Kidney capillary endothelial cell (primary cell): ENCODE measurements at places on chromosomes 5 and 9.

GRCh38 chr9:116238225-116238624 is 84.6 kb downstream of the PAPPA start:
- DNase-seq: no peak

GRCh38 chr9:74644023-74644422 is 146.9 kb downstream of the RORB start:
- no peak for DNase-seq

- no peak for DNase-seq
Measured at GRCh38 chr5:154334406-154335064, 111.3 kb upstream of the SAP30L start.

- no peak for DNase-seq
Measured at GRCh38 chr9:5552301-5552700, 42.0 kb downstream of the PDCD1LG2 start.

GRCh38 chr9:131181091-131181681 is 55.8 kb downstream of the NUP214 start:
- no peak for DNase-seq

DNA sequence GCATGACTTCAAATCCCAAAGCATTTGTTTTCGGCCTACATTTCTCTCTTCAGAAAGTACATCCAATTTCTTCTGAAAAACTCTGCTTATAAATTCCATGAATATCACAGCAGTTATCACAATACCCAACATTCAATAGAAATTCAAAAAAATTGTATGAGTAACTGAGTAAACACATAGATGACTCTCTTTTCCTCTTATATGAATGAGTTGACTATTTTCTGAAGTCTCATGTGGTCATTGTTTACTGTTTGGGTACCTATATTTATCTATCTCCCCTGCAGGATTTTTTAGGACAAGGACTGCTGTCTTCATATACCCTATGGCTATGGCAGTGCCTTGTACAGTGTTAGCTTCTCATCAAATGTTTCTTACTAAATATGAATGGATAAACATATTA is 157.1 kb downstream of the HTR1A start:
- DNase-seq: peak; percentile 1

DNA sequence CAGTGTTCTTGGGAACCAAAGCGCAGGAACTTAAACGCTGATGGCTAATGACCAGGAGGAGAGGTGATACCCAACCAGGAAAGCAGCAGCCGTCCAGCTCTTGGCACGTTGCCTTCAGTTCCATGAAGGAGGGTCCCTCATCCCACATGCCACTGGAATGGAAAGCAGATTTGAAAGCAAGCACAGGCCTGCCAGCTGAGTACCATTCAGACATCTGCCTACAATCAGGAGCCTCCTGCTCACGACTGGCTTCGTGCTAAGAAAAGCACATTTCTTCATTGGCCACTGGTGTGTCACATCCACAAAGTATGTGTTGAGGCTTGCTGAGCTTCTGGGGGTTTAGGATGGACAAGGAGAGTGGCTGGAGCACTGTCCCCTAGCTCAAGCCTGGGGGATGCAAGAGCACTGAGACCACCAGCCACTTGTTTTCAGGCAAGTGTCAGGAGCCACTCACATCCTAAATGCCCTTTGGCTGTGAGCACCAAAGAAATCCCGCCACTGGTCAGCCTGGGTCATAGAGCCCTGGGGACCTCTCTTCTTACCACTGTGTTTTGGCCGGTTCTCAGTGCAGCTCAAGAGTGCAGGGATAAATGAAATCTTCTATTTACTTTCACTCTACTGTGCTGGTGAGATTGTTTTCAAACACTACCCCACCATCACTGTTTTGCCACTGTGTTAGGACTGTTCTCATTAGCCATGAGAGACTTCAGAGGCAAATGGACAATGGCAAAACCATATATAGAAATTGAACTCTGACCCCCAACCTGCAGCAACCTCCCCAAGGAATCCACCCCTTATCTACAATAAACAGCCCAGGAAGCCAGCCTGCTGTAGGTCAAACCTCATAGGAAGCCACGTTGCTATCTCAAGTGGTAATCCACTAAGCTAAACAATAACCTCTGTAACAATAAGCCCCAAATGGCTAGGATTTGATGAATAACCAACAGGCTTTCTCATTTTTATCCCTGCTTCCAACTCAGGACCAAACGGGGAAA is 58.3 kb downstream of the MTX3 start:
- no peak for DNase-seq

GRCh38 chr5:168312606-168313295 is 21.3 kb downstream of the WWC1 start:
- DNase-seq: no peak

DNA sequence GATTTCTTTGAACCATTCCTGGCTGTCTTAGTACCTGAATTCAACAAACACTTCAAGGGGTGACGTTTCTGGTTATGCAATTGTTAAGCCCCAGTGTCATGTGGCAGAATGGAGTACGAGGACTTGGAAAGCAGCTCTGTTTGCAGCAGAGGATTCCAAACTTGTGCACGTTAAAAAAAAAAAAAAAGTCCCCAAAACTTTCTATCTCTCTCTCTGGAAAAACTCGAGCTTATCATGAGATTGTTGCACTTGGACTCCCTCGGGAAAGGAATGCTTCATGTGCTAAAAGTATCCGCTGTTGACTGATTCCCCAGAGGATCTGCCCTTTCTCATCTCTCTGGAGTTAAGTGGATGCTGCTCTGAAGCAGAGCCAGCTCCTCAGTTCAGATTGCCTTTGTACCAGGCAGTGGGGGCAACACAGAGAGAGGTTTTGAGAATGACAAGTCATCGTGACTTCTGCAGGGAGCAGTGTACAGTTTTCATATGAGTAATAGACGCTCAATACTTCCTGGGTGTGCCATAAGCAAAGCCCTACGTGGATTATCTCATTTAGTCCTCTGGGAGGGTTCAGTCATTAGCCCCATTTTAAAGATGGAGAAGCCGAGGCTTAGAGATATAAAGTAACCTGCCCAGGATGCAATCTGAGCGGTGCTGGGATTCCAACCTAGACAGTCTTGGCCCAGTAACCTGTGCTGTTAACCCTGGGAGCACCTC is 28.1 kb downstream of the TMOD1 start:
- DNase-seq: no peak

DNA sequence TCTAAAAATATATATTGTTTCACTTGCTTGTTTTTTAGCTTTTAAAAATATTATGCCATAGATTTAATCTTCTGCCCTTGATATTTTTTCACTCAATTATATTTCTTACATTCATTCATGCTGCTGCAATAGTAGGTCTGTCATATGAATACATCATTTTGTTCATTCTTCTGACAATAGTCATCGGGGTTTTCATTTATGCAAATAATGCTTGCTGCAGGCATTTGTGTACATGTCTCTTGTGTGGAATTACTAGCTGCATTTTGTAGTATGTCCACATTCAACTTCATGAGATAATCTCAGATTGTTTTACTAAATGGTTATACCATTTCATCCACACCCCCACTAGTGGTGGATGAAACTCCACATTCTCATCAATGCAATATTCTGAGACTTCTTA is 5.3 kb upstream of the PLPP1 start:
- DNase-seq: no peak

DNA sequence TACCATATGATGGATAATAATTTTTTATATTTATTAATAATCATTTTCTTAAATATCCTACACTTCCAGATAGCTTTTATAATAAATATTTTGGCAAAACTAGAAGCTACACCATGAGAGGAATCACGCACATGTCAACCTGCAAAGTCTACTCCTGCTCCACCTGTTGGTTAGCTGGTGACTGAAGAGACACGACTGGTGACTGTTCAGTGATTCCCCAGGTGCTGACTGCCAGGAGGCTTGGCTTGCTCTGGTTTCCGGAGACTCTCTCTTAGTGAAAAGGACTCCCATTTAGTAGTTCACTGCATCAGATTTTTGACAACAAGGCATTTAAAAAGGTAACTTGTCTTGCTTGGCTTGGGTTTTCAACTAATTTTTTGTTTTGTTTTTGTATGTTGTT is 20.9 kb downstream of the GZMA start:
- DNase-seq: no peak

GRCh38 chr5:38666668-38667498 is 110.4 kb upstream of the LIFR start:
- DNase-seq: peak; percentile 30

DNA sequence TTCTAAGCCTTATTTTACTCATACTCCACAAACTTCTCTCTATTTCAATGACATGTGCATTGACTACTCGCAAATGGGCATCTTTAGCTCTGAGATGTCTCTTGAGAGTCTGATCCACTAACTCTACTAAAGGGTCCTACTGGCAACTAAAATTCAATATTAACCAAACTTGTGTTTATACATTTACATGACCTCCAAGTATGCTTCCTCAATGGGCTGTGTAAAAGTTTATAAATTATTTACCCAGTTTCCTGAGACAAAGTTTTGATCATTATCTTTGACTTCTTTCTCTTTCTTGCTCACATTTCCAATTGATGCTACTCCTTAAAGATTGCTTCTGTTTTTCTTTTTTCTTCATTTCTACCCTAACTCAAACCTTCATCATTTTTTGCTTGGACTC is 510.1 kb upstream of the DAB2 start:
- DNase-seq: no peak
